ENCODE measurements at places on chromosomes 2 and 18.

DNA sequence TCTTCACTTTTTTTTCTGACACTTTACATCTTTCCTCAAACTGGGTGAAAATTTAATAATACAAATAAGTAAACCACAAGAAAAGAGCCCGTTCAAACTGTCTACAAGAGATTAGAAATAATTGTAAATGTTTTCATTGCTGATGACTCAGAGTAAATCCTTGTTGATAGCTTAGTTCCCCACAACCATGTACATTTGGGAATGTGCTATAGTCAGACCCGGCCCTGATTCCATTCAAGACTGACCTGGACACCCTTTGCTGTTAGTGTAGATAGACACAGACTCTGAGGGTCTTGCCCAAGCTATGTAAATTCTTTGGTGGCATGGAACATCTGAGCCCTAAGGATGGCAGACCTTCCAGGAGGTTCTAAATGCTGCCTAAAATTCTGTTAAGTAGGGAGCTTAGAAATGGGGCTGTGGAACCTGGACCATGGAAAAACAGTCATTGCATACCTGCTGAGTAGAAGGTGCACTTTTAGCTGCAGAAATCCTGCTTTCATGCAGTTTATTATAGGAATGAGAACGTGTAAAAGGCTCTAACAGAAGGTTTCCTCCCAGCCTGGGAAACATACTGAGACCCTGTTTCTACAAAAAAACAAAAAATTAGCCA, 3.7 kb downstream of the MALT1 start:
- DNase-seq, result no peak

DNA sequence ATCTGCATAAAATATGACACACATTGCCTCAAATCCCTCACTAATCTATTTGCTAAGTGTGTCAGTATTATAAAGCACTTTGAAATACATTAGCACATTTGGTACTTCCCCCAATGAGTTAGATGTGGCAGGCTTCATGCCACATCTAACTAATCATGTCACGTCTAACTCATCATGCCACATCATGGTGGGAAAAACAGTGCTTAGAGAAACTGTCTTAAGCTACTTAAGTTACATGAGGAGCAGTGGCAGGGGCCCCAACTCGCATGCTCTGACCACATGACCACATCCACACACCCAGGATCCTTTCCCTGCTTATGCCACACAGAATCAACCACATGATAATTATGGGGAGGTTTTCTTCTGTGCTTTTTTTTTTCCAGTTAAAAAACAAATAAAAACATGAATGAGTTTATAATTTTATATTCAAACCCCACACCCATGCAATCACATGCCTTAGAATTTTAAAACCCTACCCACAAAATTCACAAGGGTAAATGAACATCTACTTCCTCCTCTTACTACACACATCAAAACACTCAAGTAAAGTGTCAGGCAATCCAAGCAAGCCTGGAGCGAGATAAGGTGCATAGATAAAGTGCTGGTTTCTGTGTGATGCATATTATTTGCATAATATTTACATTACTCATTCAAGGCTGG, 1.6 kb downstream of the ABCA12 start:
- DNase-seq, result no peak

DNA sequence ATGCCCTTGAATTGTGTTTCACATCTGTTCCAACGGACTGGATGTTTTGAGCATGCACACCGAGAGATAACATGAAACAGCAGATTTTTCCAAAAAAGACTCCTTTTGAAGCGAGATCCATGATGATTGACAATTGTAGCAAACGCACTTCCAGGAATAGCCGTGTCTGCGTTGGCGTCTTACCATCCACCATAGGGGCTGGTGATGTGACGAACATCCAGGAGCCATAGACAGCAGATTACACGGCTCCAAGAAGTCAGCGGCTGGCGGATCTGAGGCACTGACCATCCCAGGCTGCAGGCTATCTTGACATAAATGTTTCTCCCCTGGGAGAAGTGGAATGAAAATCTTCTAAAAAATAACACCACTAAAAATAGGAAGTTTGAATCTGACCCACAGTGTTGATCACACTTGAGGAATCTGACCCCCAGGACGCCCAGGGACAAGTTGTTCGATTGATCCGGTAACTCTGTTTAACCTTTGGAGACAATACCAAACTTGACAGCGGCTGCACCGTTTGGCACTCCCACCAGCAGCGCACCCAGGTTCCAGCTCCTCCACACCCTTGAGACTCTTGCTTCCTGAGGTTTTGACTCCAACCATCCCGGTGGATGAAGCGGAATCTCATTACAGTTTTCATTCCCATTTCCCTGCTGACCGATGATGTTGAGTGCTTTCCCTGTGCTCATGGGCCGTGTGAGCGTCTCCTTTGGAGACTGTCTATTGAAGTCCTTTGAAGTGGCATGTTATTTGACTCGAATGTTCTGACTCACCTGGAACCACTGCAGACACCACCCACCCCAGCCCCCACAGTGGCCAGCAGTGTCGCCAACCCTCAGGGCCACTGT, 140.0 kb upstream of the GPC1 start:
- no peak for DNase-seq

DNA sequence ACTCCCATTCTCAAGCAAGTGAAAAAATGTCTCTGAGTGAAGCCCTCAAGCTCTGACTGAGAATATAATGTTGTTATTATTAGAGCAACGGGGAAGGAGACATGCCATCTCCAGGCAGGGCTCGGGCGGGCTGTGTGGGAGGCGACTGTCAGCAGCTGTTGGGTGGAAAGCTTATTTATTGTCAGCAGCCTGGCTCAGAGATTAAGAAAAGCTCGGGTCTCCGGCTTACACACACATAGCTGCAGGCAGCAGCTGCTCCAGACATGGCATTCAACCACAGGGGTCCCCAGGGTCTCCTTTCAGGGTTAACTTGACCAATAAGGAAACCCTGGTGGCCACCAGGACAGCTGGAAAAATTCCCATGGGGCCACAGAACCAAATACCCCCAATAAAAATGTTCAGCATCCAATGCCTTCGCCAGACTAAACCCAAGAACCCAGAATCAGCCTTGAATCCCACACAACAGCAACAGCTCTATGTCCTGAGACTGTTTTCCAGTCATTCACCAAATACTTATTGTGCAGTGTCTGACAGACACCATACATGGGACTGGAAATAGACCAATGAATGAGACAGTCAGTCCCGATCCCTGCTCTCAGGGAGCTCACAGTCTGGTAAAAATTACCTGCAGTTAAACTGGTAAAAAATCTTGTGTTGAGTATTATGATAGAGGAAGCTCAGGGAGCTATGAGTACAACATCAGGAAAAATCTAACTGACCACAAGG, 70.5 kb upstream of the RTN4 start:
- DNase-seq, result no peak

- no peak for DNase-seq
These were observed 119.5 kb upstream of the SMIM21 start for GRCh38 chr18:75546964-75547363.

DNA sequence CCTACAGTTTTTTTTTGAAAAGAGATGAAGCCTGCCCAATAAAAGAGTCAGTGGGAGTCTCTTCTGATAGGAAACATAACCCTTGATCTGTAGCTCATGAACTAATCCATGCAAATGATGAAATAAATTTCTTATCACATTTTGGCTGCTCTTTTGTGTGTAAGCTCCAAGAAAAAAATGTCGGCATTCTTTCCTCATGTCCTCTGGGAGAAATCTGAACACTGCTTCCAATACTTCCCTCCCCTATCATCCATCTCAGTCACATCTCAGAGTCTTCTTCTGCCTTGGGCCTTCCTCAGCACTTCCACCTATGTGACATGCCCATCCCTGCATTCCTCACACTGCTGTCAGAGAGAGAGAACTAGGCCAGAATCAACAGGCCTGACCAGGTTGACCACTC, 395.7 kb upstream of the ST6GAL2 start:
- DNase-seq, result no peak

GRCh38 chr18:59846814-59847490, 52.8 kb upstream of the PMAIP1 start:
- no peak for DNase-seq

DNA sequence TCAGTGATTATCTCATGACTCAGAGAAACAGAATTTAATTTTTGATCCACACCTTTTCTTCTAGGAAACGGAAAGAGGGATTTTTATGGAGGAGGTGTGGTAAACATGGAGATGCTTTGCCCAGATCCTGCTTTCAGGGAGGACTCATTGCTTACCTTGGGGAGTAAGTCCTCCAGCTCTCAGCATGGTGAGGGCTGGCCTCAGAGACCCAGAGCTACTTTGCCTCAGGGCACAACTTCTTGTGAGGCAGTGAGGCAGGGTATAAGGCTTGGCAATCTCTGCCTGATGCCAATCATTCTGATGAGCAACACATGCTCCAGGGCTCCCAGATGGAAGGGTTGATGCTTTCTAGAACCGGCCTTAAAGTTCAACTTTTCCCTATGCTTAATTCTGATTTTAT, 189.9 kb upstream of the DCC start:
- DNase-seq, result no peak

DNA sequence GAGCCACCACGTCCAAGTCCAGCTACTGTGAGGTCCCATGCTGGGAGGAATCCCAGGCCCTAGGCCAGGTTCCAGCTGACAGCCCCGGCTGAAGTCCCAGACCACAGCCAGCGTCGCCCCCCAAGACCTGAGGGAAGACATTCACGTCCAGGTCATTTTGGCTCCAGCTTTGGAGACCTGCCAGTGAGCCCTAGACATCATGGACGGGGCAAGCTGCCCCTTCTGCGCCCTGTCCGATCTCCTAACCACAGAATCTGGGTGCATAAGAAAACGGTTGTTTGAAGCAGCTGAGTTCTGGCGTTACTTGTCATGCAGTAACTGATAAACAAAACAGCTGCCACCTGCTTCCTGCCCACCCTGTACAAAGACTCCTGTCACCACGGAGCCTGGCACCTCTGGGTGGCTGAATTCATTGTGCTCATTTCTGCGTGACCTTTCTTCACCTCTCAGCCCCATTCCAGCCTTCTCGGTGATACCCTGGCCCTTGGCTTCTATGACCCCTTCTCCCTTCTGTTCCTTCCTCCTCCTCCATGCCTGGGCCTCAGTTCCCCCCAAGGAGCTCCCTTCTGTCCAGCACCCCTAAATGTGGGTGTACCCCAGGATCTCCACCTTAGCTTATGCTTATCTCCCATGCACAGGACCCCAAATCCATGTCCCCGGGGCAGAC, 72.6 kb upstream of the SMAD7 start:
- DNase-seq, result no peak

DNA sequence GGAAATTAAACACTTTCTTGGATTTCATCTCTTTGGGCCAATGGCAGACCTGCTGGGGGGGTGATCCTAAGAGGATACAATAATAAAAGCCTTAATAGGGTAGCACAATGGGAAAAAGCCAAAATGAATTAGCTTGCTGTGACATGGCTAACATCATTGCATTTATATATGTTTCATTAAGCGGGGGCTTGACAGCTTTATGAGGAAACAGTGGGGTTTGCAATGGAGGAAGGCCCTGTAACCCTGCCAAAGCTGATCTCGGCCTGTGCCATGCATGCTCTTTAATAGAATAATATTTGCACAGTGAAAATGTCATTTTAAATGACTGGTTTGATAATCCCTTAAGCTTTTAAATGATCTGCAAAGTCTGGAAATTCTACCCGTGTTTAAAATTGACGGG, 291.5 kb downstream of the SLC4A3 start:
- no peak for DNase-seq

DNA sequence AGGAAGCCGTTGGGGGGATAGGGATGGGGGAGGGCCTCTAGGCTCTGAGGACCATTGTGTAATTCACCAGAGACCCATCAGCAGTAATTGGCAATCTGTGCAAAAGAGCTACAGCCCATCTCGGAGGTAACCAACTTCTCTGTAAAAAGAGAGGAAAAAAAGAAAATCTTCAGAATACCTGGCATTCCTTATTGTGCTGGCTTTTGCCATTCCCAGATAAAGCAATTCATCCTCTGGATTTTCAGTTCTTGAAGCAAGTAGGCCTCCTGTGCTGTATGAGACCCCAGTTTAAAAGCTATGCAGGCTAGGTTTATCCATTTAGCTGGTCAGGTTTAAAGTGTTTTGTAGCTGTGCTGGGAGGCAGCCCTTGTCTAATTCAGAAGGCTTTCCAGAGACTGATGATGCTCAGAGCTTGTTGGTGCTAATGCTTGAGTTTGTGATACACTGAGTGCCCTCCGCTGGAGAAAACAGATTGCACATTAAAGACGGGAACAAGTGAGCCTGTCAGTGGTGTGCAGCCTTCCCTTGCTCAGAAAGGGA, at the start of gene LRRTM4:
Gene LRRTM4 (minus strand): TSS at position 446 of the 540 bp plus-strand sequence.
- no peak for DNase-seq

DNA sequence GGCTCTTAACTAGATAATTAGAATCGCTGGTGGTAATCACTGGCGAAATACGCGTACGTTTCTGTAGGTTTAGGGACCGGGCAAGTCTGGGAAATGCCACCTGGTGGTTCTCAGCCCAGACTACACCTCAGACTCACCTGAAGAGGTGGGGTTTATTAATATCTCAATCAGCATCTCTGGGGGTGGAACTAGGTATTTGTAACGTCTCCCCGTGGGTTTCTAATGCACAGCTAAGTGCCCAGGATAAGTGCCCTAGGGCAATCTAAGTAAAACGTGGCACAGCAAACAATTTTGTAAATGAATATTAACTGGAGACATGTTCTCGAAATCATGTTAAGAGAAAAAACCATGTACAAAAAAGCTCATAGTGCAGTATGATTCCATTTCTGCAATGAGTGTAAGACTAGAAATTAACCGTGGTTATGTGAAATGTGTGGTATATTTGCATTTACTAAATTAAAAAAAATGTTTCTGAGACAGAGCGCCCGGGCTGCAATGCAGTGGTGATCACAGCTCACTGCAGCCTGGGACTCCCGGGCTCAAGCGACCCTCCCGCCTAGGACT, 760 bp upstream of the CNOT11 start:
- DNase-seq, result no peak

DNA sequence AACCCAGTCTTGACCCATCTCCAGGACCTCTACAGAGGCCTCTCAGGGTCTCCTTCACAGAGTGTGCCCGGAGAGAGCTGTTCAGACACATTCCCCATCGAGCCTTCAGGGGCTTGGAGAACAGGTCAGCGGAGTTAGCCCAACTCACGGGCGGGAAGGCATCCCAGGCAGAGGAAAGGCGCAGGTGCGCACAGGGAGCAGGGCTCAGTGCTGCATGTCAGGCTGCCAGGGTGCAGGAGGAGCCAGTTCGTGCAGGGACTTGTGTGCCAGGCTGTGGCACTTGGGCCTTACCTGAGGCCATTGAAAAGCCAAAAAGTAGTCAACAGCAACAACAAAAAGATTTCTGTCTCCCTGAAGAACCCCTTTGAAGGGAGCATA, 104.0 kb downstream of the ITGB1BP1 start:
- no peak for DNase-seq

GRCh38 chr2:69642709-69643601, 584 bp downstream of the AAK1 start:
- DNase-seq, result peak; percentile 67

- peak; percentile 72 for DNase-seq
These were observed 4.3 kb downstream of the IGFBP5 start for GRCh38 chr2:216690853-216691741.

GRCh38 chr2:115603285-115603684, 1160.8 kb downstream of the DPP10 start:
- DNase-seq, result no peak

DNA sequence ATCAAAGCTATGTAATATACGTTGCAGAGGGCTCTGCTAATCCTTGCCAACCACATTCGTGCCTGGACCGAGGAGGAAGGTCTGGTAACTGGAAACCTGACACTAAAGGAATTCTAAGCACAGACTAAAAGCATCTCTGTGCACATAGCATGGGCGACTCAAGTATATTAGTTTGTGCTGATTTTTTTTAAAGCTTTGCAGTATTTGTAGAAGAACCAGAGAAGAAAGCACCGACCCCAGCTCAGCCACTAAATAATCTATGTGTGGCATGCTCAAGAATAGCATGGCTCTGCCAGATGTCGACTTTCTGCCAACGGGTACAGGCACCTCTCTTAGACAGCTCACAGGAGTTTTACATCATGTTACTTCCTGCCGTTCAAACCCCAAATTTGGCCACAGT, 73.2 kb upstream of the NRP2 start:
- no peak for DNase-seq
